ENCODE measurements at places on chromosomes 2 and 18.
A peak's percentile ranks its signal among the peaks of the same experiment; 100 is the strongest.

DNA sequence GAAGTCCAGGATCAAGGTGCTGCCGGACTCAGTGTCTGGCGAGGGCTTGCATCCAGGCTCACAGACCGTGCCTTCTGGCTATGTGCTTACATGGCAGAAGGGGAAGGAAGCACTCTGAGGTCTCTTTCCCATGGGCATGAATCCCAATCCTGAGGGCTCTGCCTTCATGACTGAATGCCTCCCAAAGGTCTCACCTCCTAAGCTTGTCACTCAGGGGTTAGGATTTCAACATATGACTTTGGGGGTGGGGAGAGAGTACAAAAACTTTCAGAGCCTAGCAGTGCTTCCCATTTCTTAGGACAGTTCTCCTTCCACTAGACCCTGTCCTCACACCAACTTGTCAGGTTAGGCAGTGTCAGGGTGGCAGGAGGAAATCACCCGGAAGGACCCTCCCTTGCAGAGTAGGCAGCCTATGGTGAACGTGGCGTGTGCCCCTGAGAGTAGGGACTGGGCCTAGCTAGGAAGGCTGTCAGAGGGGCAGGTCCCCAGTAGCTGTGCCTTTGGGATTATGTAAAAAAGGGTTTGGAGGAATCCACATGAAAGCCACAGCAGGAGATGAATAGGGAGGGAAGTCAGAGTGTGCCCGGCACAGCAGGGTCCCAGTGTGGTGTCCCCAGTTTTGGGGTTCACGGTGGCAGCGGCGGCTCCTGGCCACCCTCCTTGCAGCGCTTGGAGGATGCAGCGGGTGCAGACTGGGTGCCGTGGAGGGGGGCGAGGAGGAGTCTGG is 233.3 kb downstream of the LDLRAD4 start:
- no peak overlapping the region for H3K4me3 ChIP-seq
- peak; percentile 37 for DNase-seq
- no peaks in the 10 kb centered on the region for H3K36me3 ChIP-seq
- H3K4me1 ChIP-seq: peaks cover 16% of the 10 kb centered on the region
- H3K27ac ChIP-seq: no peak overlapping the region
- H3K27me3 ChIP-seq: no peaks in the 10 kb centered on the region

DNA sequence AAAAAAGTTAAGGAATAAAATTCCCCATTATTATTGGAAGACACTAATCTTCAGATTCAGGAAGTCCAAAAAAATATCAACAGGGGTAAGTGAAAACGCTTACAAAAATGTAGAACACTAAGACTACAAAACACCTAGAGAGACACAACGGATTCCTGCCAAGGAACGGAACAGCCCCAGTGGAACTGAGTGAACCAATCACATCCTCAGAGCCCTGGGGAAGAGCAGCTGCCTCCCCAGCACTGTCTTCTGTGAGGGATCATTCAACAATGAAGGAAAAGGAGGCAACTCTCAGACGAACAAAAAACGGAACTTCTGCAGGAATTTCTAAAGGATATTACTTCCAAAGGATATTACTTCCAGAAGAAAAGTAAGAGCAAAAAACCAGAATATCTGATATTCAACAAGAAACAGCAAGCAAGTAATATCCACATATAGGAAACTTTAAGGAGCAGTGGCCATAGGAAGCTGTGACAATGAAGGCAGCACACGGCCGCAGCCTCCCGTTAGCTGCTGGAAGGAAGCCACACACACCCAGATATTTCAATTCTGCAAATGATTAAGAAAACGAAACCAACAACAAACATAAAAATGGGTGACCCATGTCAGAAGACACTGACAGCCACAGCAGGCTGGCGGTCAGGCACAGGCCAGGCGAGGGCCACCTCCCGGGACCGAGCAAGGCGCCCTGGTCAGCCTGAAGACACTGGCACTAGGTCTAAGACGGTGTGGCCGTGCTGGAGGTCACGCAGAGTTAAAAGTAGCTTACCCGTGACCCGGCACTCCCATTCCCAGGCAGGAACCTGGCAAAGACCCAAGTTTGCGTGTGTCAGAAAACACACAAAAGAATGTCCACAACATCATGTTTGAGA is 81.8 kb downstream of the HDAC4 start:
- H3K27me3 ChIP-seq: no peaks in the 10 kb centered on the region
- H3K4me1 ChIP-seq: no peaks in the 10 kb centered on the region
- H3K36me3 ChIP-seq: no peaks in the 10 kb centered on the region

- H3K4me3 ChIP-seq: no peak overlapping the region
- no peak overlapping the region for H3K27ac ChIP-seq
- peaks cover 21% of the 10 kb centered on the region for H3K36me3 ChIP-seq
Measured at GRCh38 chr2:216131175-216131926, 22.2 kb downstream of the XRCC5 start.

GRCh38 chr2:105674859-105675541 is 69.7 kb upstream of the NCK2 start:
- H3K27ac ChIP-seq: no peak overlapping the region
- H3K4me1 ChIP-seq: no peaks in the 10 kb centered on the region
- no peaks in the 10 kb centered on the region for H3K36me3 ChIP-seq
- no peak overlapping the region for H3K4me3 ChIP-seq

DNA sequence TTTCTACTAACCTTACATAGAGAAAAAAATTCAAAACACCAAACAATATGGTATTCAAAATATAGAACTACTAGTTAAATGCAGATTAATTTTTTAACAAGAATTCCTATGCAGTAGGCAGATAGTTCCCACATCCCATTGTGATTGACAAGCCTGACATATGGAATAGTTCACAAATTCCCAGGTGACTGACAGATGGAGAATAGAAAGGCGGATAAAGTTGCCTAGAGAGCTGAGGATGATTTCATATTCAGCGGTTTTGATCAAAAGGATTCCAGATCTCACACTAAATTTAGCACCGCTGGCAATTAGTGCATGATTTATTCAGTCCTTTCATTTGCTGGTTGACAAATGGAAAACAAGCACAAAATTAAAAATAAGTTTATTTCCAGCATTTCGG is 733.7 kb upstream of the POU3F3 start:
- H3K27ac ChIP-seq: no peak overlapping the region
- DNase-seq: no peak
- H3K27me3 ChIP-seq: no peaks in the 10 kb centered on the region
- H3K36me3 ChIP-seq: no peaks in the 10 kb centered on the region

DNA sequence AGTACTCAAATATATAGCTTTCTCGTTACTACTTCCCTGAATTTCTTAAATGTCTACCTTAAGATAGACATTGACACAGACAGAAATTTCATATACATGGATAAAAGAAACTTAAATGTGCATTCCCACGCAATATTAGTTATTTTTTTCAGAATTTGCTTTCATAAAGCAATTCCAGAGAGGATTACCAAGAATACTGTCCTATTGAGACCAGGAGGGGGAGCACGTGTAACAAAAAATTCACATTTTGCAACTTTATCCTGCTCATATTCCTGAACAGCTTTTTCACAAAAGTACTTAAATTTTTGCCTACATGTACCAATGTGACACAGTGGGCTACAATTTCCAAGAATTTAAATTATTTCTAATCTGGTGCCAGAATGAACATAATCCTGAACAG is 30.7 kb upstream of the ERCC3 start:
- no peaks in the 10 kb centered on the region for H3K27me3 ChIP-seq
- no peak overlapping the region for H3K27ac ChIP-seq
- DNase-seq: peak; percentile 37

- H3K27ac ChIP-seq: peak within 1 kb of the TSS; percentile 13
- H3K4me3 ChIP-seq: peak within 1 kb of the TSS; percentile 61
- H3K36me3 ChIP-seq: no peaks in the 10 kb centered on the region
- no peaks in the 10 kb centered on the region for H3K27me3 ChIP-seq
- H3K4me1 ChIP-seq: peaks cover 13% of the 10 kb centered on the region
Measured at GRCh38 chr2:17540093-17540812, at the start of gene VSNL1. Gene VSNL1 (plus strand): TSS chr2:17540696. CDS start chr2:17592075, 51,379 bp downstream.

- no peak overlapping the region for H3K4me3 ChIP-seq
- H3K36me3 ChIP-seq: no peaks in the 10 kb centered on the region
- no peak overlapping the region for H3K27ac ChIP-seq
- DNase-seq: no peak
- no peaks in the 10 kb centered on the region for H3K27me3 ChIP-seq
Measured at GRCh38 chr2:218017211-218018053, 14.6 kb upstream of the TNS1 start.

Measured in mesendoderm (in vitro differentiated cells).